ENCODE measurements at places on chromosomes 2 and 18.

- DNase-seq = no peak
- no peaks in the 10 kb centered on the region for H3K27me3 ChIP-seq
- H3K27ac ChIP-seq = no peak overlapping the region
- H3K4me1 ChIP-seq = no peaks in the 10 kb centered on the region
- no peak overlapping the region for H3K4me3 ChIP-seq
These were observed 83.0 kb downstream of the RTN4 start for GRCh38 chr2:54967269-54967668.

DNA sequence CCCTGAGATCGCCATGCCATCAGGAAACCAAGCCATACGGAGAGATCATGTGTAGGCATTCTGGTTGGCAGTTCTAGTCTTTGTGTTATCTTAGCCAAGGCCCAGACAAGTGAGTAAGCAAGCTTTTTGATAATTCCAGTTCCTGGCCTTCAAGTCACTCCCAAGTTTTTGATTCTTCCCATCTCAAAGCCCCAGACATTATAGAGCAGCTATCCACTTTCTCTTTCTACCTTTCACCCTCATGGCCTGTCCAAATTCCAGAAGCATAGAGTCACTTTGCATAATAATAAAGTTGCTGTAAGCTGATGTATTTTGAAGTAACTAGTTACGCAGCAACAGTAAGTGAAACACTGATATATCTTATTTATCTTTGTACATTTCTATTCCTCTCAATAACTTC, 26.8 kb upstream of the IL1RL1 start:
- no peaks in the 10 kb centered on the region for H3K4me1 ChIP-seq
- no peak overlapping the region for H3K4me3 ChIP-seq

GRCh38 chr18:11526675-11527074, 82.7 kb upstream of the SLC35G4 start:
- no peak overlapping the region for H3K27ac ChIP-seq
- no peaks in the 10 kb centered on the region for H3K27me3 ChIP-seq
- H3K4me3 ChIP-seq = no peak overlapping the region
- H3K4me1 ChIP-seq = no peaks in the 10 kb centered on the region

GRCh38 chr2:126635736-126636135, 20.2 kb upstream of the GYPC start:
- H3K27ac ChIP-seq = no peak overlapping the region
- no peaks in the 10 kb centered on the region for H3K36me3 ChIP-seq
- no peak overlapping the region for H3K4me3 ChIP-seq
- no peaks in the 10 kb centered on the region for H3K4me1 ChIP-seq
- no peak for DNase-seq

DNA sequence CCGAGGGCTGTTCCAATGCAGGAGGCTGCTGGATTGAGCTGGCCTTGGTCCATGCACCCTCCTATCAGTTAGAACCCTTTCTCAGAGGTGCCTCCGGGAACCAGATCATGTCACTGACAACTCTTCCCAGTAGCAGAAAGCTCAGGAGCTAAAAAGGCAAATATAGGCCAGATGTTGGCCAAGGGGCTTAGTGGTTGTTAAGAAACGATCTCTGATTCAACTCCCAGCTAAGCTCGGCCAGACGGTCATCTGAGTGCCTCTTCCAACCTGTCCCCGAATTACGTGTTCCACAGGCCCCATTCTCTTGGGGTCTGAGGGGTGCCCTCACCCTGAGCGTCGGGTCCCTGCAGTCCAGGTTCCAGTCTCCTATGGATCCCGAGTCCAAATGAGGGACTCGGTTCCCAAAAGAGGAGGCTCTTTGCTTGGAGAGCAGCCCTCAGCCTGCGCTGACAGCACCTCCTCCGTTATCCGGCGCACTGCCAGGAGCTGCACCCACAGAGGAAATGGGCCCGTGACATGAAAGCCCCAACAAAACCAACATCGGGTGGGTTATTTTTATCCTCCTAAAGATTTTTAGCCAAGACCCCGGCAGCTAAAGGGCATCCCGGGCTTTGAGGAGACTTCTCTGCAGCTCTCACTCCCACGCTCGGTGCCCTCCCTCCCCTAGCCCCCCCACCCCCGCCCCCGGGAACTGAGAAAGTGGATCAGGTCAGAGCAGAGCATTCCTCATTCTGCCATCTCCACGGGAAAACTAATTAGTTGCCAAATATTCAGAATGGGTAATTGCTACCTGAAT, 106.6 kb upstream of the ID2 start:
- no peak for DNase-seq
- no peak overlapping the region for H3K4me3 ChIP-seq
- no peak overlapping the region for H3K27ac ChIP-seq
